ENCODE measurements at places on chromosomes 4 and X.

DNA sequence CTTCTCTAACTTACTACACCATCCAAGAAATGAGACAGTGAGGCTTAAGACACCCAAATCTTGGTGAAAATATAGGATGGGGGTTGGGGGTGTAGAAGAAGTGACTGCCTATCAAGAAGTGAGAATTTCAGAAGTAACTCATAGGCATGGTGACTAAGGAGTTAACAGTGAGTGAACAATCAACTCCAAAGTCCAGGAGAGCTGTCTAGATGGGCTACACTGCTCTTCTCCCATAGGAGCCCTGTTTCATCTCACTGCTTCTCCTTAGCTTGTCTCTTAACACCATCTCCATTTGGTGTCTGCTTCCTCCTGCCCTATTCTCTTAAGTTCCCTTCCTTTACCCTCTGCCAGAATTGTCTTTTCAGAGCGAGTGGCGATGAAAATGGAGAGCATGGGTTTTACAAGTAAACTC, 22.7 kb downstream of the FABP2 start:
- no peak for DNase-seq

DNA sequence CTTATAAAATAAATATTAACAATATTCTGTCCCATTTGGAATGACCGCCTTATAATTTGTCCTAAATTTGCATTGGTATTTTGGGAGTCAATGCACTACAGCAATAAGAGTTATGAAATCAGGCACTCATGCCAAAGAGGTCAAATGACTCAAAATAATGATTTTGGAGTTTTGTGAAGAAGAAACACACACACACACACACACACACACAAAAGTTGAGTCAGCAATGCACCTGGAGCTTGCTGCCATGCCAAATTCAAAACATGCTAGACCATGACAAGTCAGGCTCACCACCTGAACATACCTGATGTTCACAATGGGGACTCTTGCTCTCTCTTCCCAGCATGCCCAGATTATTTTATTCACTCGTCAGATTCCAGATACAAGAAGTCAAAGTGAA, 56.7 kb downstream of the PROM1 start:
- no peak for DNase-seq

DNA sequence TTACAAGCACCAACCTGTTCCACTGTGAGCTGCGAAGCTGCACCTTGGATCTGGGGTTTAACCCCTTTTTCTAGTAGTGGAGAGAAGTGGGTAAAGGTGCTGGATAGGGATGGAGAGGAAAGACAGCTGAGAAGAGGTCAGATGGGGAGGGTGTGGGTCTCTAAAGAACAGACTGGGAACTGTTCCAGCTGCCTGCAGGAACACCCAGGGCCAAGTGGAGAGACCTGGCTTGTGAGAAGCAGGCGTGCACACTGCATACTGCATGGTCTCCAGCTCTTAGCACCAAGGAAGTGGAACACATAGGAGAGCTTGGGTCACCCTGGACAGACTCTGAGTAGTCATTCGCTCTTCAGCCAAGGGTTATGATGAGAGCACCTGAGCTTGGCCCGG, 16.1 kb downstream of the BCOR start:
- no peak for DNase-seq

DNA sequence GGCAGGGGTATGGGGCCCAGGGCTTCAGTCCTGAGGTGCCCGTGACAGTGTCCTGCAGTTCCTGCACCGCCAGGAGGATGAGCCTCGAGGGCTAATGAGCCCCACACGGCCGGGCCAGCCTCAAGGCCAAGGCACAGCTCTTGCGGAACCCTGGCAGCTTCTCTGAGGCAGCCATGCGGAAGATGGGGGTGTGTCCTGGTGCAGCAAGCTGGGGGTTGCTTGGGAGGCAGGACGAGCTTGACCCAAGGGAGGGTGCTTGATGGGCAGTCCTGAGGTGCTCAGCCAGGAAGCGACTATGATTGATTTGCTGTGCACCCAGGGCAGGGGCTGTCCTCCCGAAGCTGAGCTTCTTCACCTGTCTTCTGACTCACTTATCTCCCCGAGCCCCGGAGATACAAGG, 9.1 kb upstream of the FGFR3 start:
- no peak for DNase-seq

DNA sequence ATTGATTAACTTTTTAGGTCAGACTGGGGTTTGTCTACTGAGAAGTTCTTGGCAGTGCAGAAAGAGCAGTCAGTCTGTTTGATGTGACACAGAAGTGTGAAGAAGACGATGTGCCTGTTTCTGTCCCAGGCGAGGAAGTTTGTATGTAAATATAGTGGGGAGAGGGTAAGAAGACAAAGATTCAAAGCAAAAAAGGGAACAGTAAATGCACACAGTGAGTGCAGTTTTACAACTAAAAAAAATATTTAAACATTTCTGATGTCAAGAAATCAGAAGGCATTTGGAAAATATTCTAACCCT, 264.9 kb downstream of the RAPGEF2 start:
- DNase-seq = no peak

- no peak for DNase-seq
These were observed 218.6 kb downstream of the DCAF12L2 start for GRCh38 chrX:125947501-125947900.

DNA sequence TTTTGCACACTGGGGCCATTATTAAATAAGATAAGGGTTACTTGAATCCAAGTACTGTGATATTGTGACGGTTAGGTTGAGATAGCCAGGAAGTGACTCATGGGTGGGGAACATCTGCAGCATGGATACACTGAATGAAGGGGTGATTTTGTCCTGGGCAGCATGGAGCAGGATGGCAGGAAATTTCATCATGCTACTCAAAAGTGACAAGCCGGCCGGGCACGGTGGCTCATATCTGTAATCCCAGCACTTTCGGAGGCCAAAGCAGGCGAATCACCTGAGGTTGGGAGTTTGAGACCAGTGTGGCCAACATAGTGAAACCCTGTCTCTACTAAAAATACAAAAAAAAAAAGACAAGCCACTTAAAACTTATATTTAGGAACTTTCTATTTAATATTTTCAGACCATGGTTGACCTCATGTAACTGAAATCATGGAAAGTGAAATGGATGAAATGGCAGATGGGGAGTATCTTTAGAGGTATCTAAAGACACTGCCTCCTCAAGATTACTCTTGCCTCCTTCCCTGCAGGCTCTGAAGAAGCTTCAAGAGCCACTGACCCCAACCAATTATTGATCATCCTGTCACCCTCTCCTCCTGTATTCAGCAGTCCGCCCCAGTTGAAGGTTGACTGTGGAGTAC, 3.9 kb upstream of the TRIM60 start:
- peak; percentile 58 for DNase-seq

GRCh38 chr4:143773998-143774895, 73.8 kb upstream of the FREM3 start:
- no peak for DNase-seq

GRCh38 chrX:106626789-106627188, 15.0 kb downstream of the RADX start:
- no peak for DNase-seq

DNA sequence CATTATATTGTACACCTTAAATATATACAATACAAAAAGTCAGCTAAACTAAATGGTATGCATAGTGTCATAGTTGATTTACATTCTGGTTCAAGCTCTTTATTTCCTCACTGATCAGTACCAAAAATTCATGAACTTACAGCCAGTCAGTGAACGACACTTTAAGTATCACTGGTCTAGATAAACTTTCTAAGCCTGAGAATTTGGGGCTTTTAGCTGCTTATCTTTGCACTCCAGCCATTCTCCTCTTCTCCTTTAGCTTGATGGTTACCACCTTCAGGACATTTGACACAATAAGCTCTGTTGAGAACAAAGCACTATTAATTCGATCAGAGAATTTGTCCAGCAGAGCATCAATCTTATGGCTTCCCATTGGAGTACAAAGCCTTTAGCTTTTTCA, 83.0 kb upstream of the ALG13 start:
- no peak for DNase-seq

- DNase-seq = no peak
These were observed 1452.6 kb downstream of the PCDH7 start for GRCh38 chr4:32172761-32173160.

DNA sequence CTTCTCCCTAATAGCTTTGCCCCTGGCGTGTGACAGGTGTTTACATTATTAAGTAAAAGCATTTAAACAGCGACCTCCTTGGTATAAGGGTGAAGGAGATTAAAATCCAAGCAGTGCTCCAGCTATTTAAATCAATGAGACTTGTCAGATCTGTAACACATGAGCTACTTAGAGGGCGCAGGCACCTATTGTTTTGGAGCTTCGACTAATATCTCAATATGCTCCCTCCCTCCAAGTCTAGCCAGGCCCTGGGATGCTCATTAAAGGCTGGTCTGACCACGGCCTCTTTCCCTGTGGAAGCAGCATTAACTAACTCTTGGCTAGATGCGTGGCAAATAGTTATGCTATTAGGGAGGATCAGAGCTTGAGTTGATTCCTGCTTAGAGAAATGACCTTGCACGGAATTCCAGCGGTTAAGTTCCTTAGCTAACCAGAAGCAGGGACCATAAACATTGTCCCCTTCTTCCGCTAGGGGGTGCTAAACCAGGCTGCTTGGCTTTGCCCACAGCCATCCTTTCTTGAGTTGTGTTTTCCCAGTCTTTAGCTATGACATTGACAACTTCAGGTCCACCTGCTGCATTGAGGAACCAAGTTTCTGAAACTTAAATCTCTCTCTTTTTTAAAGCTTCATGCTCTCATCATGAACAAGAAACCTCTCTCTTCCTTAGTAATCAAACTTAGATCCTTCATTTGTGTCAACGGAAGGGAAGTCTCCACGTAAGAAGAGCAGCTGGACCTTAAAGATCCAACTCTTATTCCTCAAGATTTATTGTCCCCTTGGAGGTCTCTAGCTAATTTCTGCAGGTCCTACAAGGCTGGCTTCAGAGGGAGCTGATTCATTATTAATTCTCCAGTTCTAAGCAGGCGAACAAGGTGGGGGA, 80.7 kb upstream of the IGFBP7 start:
- DNase-seq = no peak

GRCh38 chr4:6694177-6694901, 661 bp downstream of the S100P start:
- no peak for DNase-seq

DNA sequence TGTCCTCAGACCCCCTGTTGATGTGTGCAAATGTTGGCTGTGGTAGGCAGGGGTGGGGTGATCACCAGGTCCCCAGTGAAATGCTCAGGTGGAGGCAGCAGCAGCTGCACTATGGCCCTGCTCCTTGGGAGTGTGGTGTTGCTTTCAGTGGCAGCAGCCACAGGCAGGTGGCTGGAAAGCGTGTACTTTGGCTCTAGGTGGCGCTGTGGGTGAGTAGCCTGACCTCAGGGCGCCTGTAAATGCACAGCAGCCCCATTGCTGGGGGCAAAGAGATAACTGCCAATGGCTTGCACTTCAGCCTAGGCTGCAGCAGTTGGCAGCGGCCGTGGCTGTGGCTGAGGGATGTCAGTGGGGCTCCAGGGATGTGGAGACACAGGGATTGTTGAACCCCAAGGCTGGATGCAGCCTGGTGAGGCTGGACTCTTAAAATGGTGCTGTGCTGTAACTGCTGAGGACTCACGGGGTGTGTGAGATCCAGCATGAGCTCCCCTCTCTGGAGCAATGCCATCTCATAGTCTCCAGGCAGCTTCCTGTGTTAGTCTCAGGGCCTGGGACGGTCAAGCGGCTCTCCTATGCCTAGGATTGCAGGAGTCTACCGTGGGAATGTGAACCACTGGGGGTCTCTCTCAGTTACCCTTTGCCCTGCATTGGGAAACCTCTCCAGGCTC, 421.7 kb upstream of the HTR2C start:
- DNase-seq = no peak

GRCh38 chr4:26024079-26024478, 110.1 kb downstream of the SMIM20 start:
- DNase-seq = no peak

- DNase-seq = no peak
These were observed 45.8 kb upstream of the GIMD1 start for GRCh38 chr4:106414366-106414765.

GRCh38 chr4:119048446-119048845, 87.2 kb upstream of the MYOZ2 start:
- no peak for DNase-seq

DNA sequence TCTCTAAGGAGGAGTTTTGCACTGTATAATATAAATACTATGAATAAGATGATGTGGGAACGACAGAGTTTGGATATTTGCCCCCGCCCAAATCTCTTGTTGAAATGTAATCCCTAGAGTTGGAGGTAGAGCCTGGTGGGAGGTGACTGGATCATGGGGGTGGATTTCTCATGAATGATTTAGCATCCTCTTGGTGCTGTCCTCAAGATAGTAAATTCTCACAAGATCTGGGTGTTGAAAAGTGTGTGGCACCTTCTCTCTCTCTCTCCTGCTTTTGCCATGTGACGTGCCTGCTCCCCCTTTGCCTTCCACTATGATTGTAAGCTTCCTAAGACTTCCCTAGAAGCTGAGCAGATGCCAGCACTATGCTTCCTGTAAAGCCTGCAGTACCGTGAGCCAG, 241.6 kb upstream of the ETNPPL start:
- DNase-seq = no peak

- no peak for DNase-seq
These were observed 94.8 kb downstream of the DNAAF6 start for GRCh38 chrX:107301253-107301652.

- no peak for DNase-seq
These were observed 38.0 kb upstream of the PDK3 start for GRCh38 chrX:24426921-24427746.

GRCh38 chr4:46889410-46889809, 19.6 kb downstream of the COX7B2 start:
- no peak for DNase-seq

- no peak for DNase-seq
These were observed 119.2 kb downstream of the SMARCA1 start for GRCh38 chrX:129403974-129404669.

GRCh38 chr4:6470502-6471306, 1.7 kb downstream of the PPP2R2C start:
- no peak for DNase-seq

GRCh38 chr4:124631760-124632159, 80.8 kb downstream of the ANKRD50 start:
- DNase-seq = no peak

DNA sequence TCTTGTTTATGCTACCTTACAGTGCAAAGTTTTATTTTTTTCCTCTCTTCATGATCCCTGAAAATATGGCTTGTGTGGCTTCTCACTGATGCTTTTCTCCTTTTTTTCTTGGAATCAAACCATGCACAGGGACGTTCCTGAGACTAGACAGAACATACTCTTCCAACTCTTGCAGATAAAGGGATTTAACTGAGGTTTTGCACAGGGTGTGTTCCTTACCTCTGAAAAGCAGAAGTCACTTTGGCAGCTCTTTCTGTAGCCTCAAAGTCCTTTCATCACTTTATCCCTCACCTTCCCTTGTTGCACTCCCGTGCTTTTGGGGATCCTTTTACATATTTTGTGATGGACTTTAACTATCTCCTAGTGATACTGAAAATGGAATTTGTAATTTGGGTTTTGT, 300.1 kb downstream of the SPRY1 start:
- no peak for DNase-seq

- no peak for DNase-seq
These were observed 346.4 kb upstream of the SLC7A11 start for GRCh38 chr4:138588501-138588900.

GRCh38 chr4:76036855-76037254, 985 bp upstream of the CXCL11 start:
- DNase-seq = no peak

All from vagina (tissue), 2 donors.